ENCODE measurements at places on chromosomes 4 and X. TPM values are rescaled to one million over a fixed set of nuclear protein-coding genes. Genes with fewer than 3 reads are reported as not detected.

The CFP gene
- 4.0 TPM for total RNA-seq

The SPANXN4 gene
- not detected for total RNA-seq

- no peak for DNase-seq
Measured at GRCh38 chr4:6626066-6626465, 14.4 kb upstream of the MRFAP1 start.

- no peak for DNase-seq
Measured at GRCh38 chr4:8404791-8405515, 35.6 kb downstream of the ACOX3 start.

Data from activated CD8-positive, alpha-beta memory T cell treated with anti-CD3 and anti-CD28 coated beads, Interleukin-2, amount 10 ng/mL, durations not matched to agents 7 days and 5 days (primary cell).